ENCODE measurements at places on chromosomes 11 and 22.

- no peak for DNase-seq
Observed at GRCh38 chr11:32032478-32032877, 58.4 kb upstream of the RCN1 start.

- DNase-seq, result no peak
Observed at GRCh38 chr11:128732471-128733277, 38.8 kb downstream of the FLI1 start.

DNA sequence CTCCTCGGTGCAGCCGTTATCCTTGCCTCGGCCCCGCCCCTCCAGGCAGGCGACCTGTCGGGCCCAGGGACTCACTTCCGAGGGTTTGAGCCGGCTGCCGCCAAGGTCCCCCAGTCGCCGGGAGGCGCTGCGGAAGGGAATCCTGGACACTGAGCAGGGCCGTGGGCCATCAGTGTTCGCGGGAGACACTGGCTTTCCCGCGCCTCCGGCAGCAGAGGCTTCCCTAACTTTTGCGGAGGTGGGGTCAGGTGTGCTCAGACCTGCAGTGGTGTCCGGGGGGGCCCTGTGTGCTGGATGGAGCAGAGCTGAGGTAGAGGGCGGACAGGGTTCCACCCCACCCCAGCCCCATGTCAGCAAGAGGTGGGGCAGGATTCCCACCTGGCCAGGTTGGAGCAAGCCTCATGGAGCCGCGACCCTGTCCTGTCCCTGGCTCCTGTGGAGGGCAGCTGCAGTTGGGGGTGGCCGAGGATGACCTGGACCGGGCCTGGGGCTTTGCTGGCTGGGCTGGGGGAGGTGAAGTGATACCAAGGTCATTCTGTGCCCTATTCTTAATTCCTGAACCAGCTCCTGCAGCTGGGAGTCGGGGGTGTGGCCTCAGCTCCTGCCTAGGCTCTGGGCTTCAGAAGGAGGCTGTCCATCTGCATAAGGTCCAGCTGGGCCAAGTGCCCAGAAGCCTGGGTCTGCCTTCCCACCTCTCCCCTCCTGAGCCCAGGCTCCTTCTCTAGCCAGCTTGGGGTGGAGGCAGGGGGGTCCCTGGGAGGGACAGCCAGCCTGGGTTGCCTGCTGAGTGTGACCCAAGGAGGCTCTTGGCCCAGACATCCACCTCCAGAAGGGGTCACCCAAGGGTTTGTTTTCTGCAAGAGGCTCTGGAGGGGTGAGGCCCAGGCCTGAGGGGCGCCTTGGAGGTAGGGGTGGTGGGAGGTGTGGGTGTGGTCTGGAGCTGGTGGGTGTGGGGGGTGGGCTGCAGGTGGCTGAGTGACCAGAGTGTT, 8.4 kb downstream of the TSPAN4 start:
- DNase-seq, result no peak

DNA sequence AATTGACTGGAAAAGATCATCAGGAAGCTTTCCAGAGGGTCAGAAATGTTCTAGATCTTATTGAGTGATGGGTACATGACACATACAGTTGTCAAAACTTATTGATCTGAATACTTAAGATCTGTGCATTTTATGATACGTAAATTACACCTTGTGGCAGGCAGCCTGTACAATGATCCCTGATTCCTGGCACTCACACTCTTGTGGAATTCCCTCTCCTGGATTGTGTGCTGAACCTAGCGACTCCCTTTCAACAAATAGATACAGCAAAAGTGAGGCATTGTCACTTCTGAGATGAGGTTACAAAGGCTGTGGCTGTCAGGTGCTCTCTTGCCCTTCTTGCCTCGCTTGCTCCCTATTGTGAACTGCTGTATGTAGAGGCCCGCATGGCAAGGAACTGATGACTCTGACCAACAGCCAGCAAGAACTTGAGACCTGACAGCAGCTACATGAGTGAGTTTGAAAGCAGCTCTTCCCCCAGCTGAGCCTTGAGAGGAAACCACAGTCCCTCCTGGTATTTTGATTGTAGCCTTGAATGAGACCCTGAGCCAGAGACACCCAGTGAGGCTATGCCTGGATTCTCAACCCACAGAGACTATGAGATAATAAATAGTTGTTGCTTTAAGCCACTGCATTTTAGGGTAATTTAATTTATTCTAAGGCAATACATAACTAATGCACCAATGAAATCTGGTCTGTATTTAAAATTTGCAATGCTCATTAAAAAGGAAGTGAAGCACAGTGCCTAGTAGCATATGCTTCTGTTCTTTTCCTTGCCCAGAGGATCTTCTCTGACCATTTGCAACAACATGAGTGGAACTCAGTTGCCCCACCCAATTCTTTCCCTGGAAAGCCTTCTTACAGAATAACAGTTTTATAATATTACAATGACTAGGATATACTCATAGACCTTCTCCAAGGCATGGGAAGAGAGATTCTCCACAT, 60.5 kb upstream of the IZUMO1R start:
- no peak for DNase-seq

DNA sequence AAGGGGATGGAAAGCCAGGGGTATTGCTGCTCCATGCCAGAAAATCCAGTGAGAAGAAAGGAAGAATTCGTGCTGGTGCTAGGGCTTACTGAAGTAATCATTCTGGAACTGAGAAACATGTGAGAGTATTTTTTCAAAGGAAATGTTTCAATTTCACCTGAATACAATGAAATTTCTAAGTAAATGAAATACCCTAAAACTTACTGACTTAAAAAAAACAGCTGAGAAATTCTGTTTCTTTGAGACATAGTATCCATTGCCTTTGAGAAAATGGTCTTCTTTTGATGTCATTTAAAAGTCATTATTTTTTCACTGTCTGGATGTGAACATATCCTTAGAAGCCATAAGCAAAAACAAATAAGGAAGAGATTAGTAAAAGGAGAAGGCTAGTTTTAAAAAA, at the start of gene OR51V1:
Gene OR51V1 (minus strand): TSS at position 101 of the 400 bp plus-strand sequence. CDS start 0 bp downstream, at position 101.
- no peak for DNase-seq

- DNase-seq, result no peak
Observed at GRCh38 chr11:65622011-65622410, 6.4 kb downstream of the PCNX3 start.

GRCh38 chr11:64741375-64742086, 2.4 kb downstream of the RASGRP2 start:
- DNase-seq, result no peak

DNA sequence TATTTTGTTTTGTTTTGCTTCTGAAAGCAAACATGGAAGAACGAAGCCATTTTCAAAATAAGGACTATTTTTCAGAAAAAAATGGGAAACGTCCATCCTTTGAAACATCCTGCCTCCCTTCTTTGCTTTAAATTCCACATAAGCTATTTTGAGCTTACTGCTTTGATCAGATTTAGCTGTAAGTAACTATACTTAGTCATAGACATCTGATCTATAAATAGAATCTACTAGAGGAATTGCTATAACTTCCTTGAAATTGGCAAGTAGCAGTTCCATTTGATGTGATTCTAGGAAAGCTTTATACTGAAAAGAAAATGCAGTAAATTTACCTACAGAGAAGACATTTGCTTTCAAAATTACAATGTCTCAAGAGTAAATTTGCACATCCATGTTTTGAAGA, 305.8 kb downstream of the TTC28 start:
- no peak for DNase-seq

- no peak for DNase-seq
Observed at GRCh38 chr22:29251981-29252911, 15.5 kb downstream of the RHBDD3 start.

DNA sequence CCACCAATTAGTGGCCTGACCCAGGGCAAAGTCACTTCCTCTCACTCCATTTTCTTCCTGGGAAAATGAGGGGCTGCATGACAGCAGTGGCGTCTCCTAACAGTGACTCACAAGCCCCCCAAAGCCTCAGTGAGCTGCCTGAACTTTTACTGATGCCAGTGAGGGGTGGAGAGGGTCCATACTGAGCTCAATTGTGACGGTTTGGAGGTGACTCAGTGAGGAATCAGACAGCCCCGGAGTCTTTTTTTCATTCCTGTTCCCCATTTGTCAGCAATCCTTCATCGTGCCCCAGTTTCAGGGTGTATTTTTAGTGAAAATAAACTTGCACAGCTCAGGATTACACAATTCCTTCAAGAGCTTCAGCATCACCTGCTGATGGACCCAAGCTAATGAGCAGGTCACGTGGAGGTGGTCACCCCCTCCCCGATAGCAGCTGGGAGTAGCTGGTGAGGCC, 30.1 kb upstream of the RASD2 start:
- DNase-seq, result no peak

- DNase-seq, result no peak
Observed at GRCh38 chr11:562046-562645, 1.4 kb downstream of the RASSF7 start.

GRCh38 chr11:60978546-60979380, 7.3 kb downstream of the CD6 start:
- peak; percentile 58 for DNase-seq

DNA sequence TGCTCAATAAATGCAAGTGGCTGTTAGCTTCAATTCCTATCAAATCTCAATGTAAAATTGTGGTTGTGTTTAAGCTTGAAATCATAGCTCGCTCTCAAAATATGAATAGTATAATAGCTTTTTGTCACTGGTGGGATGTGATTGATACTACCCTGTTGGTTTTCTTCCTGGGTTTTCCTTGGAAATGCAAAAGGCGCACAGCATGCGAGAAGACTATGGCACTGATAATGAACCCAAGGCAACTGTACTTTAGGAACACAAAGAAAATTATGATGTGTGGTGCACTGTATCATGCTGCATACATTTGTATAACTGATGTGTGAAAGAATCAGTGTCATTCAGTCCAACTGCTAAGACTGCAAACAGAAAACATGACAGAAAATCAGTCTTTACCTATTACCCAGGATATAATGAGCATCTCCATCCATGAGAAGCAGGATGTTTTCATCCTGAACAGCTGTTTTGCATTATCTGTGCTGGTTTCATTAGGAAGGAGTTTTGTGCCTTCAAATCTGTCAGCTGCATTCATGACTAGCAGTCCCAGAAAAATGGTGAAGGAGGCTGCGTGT, 101.2 kb downstream of the TRPC6 start:
- no peak for DNase-seq

- no peak for DNase-seq
Observed at GRCh38 chr11:12591706-12592105, 82.5 kb upstream of the TEAD1 start.

GRCh38 chr11:130029137-130029536, 26.5 kb upstream of the PRDM10 start:
- no peak for DNase-seq

DNA sequence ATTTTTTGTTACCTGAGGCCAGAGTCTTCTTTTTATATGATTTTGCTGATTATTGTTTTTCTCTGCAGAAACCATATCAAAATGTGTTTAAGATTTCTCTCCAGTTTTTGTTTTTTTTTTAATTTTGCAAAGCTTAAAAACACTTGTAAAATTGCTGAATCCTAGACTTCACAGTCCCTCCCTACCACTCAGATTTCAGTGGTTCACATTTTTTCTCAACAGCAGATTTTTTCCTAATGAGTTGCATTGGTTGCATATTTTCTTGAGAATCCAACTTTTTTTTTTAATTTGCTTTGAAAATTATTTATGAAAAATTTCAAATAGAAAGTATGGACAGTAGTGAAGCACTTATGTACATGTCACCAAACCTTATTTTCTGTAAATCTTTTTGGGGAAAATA, 5.8 kb downstream of the ARL14EP start:
- no peak for DNase-seq

GRCh38 chr11:125348674-125349309, 147.3 kb downstream of the FEZ1 start:
- DNase-seq, result peak; percentile 41

GRCh38 chr11:44030996-44031395, 16.8 kb upstream of the ACCSL start:
- DNase-seq, result no peak

DNA sequence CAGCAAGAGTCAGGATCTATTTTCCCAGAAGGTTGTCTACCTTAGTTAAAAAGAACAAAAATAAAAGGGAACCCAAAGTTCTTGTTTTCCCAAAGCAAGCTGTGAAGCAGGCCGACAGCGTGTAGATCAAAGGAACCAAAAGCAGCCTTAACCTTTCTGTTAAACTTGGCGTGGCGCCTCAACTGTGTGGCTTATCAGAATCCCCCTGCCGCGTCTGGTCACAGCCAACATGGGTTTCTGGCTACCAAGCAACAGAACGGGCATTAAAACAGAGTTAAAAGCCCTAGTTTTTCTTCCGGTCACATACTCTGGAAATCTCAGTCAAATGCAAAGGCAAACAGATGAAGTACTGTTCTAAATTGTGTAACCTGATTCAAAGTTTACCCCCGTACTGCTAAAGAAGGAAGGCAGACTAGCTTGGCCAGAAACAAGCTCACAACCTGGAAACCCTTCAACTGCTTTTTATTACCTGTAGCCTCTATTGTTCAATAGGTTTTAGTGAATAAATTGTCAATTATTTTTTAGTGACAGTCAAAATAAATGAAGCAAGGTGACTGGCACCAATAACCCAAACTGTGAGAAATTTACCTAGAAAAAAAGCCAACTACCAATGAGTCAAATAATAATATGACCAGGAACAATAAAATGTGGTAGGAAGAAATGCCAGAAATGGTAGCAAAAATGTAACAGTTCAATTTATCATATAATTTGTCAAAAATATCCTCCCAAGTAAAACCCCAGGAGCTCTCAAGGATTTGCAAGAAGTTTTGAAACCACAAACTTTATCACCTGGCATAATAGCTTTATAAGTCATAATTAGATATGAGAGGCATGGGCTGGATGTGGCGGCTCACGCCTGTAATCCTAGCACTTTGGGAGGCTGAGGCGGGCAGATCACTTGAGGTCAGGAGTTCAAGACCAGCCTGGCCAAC, 21.4 kb downstream of the CHKA start:
- peak; percentile 31 for DNase-seq

- DNase-seq, result no peak
Observed at GRCh38 chr22:42177891-42178336, 47.3 kb upstream of the CYP2D6 start.

GRCh38 chr11:122234257-122234656, 118.2 kb upstream of the BLID start:
- no peak for DNase-seq

- no peak for DNase-seq
Observed at GRCh38 chr22:19130959-19131684, at the start of gene TSSK2. Gene TSSK2, plus strand, starts transcription at chr22:19131308. Its CDS starts 92 bp downstream, at chr22:19131400.

DNA sequence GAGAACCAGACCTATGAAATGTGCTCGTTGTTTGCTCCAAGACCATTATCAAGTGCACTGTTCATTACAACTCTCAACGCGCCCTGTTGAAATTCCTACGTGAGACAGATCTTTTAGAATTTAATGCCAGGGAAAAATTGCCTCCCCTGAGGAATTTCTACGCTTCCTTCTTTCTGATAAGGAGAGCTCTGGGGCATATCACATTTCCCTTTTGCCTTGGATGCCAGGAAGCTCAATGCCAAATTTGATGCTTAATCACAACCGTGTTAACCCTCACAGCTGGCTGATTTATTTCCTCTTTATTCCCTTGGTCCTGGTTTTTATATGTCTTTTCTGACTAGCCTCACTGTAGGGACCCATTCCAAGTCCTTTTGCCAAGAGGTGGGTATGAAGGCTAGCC, 109.4 kb downstream of the MICAL2 start:
- DNase-seq, result no peak

All from activated naive CD4-positive, alpha-beta T cell treated with anti-CD3 and anti-CD28 coated beads, Interleukin-2, amount 50 U/mL, for 16 hours (primary cell).